ENCODE measurements at places on chromosomes 4 and X.

DNA sequence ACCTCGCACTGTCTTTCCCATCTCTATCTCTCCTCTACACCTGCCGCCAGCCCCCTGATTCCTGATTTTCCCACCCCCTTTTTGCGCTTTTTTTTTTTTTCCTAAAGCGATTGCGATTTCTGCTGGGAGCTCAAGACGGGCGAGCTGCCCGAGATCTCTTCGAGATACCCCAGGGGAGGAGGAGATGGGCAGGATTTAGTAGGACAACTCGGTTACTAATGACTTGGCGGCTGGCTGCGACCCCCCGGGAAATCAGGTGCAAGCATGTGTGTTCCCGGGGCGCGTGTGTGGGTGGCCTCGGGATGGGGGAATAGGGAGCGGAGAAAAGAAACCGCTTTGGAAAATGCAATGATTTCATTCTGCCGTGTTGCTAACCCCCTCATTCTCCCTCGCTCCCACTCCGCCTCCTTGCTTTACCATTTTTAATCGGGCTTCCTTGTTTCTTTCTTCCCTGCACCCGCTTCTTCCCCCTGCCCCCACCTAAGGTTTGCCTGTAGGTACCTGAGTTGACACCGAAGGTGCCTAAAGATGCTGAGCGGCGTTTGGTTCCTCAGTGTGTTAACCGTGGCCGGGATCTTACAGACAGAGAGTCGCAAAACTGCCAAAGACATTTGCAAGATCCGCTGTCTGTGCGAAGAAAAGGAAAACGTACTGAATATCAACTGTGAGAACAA lies 4.4 kb downstream of the SLITRK2 start:
- DNase-seq, result no peak

DNA sequence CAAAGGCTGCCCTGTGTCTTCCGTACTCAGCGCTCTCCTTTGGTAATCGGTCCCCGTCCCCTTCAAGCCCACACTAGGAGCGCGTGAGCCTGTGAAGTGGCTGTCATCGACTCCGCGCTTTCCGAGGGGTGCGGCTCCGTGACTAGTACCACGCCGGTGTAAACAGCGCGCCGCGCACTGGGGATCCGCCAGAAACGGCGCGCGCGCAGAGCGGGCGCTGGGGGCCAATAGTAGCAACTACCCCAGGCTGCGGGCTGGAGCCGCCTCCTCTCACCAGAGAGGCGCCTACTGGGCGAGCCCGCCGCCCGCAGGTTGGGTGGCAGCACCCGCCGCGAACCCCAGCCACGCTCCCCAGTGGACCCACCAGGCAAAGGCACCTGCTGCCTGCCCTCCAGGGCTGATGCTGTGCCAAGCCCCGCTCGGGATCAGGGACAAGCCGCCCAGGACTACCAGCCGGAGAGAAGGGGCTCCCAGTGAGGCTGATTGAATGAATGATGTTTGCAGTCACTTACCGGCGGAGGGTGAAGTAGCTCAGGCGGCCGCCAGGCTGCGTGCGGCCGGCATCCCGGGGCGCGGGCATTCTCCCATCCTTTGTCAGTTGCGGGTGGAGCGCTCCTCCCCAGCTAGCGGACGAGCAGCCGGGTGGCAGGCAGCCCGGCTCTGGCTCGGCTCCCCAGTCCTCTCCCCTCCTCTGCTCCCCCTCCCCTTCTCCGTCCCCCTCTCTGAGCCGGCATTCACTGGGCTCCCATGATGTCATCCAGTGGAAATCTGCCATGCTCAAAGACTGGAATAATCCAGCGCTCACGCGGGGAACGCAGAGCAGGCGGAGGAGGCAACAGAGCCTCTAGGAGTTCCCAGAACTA lies 370.3 kb upstream of the SMIM31 start:
- DNase-seq, result peak; percentile 22

- DNase-seq, result no peak
These were observed 5.0 kb downstream of the GRPEL1 start for GRCh38 chr4:7062816-7063215.

- DNase-seq, result peak; percentile 37
These were observed 119.5 kb upstream of the LIMCH1 start for GRCh38 chr4:41418444-41418843.

GRCh38 chr4:75289914-75290582 lies 224.2 kb downstream of the RCHY1 start:
- DNase-seq, result peak; percentile 7

- DNase-seq, result no peak
These were observed 158.2 kb downstream of the DEFB131A start for GRCh38 chr4:9602389-9602914.

GRCh38 chrX:116667346-116668134 lies 204.8 kb upstream of the CT83 start:
- DNase-seq, result no peak

DNA sequence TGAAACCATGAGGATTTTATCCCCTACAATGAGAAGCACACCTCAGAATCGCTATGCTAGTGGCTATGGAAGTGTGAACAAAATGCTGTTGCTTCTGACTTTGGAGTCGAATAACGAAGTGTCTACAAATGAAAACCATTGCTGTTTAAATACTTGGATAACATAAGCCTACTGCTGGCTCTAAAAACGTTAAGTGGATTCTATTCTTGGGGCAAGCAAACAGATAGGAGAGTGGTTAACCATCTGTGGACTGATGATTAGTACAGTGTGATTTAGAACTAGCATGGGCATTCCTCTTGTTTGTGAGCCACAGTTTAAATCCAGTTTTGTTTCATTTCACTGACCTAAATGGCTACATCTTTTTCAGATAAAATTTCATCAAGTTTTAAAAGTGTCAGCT lies 109.7 kb upstream of the PNPLA4 start:
- DNase-seq, result no peak

GRCh38 chrX:119880552-119881437 lies 9.2 kb downstream of the NDUFA1 start:
- DNase-seq, result peak; percentile 29

DNA sequence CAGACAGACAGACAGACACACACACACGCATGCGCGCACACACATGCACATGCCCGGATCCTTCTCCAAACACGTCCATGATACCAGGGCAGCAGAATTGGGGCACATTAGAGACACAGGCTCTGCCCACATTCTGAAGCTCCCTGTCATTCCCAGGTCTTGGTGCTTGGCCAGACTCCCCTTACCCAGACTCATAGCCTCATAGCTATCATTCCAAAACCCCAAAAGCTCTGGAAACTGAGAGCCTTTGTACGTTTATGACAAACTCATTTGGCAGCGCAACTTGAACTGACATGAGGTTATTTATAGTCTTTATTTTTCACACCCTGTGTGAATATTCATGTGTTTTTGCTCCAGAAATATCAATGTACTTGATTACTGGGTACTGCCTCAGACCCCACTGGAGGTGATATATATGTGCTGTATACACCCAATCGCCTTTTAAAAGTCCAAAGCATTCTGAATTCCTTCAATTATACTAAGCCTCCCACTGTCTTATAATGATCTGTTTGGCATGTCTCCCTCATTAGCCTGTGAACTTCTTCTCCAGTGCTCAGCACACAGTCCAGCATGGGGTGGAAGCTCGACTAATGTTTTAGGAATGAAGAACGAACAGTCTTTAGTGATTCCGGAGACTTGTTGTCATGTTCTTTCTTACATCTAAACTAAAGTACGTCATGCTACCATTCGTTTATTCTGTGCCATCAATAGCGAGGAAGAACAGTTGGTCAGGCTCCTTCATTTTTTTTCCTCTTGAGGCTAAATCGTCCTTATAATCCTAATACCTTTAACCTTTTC lies 45.0 kb downstream of the RTL9 start:
- DNase-seq, result no peak

DNA sequence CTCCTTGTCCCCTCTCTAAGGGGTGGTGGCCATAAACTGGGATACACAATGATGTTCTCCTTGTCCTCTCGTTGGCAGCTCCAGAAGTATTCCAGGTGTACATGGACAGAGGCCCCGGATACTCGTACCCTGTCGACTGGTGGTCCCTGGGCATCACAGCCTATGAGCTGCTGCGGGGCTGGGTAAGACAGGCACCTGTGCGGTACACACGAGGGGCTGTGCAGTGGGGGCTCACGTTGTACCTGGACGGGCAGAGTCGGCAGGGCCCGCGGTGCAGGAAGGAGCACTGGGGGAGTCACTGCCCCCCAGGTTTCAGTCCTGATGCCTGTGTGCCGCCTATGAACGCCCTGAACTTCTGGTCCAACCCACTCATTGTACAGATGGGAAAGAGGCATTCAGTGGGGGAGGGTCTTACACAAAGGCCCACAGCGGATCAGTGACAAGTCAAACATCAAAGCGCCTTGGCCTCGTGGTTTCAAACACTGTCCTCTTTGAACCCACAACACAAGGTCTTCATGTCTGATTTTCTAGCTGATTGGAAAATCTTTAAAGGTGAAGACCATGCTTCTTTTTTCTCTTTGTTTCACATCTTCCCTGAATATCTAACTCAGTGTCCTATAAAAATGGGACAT lies 261.6 kb downstream of the EVC2 start:
- DNase-seq, result no peak

DNA sequence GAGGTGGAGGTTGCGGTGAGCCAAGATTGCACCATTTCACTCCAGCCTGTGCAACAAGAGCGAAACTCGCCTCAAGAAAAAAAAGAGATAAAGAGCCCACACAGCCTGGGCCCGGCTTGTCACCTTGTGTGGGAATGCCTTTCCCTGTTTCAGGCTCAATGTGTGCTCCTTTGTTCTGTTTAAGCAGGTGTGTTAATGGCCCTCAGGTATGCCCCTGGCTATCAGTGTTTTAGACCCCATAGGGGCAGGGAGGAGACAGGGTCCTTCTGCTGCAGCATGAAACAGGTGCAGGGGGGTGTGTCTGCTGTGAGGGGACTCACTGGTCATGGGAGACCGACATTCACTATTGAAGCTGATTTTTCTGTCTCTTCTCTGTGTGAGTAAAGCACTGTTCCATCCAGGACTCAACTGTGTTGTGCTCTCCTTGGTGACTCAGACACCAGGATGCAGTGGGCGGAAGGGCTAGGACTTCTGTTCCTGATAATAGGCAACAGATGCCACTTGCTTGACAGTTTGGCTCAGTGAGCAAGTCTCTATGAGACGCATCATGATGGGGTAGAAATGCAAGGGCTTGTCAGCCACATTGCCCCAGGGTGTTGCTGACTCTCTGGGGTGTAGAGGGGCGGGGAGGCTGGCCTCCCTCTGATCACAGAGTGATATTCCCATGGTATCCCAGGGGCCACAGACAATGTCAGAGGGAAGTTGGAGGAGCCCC lies 15.6 kb upstream of the LAP3 start:
- DNase-seq, result peak; percentile 71

GRCh38 chr4:11116940-11117339 lies 311.8 kb downstream of the HS3ST1 start:
- no peak for DNase-seq

- DNase-seq, result peak; percentile 34
These were observed 8.5 kb downstream of the FRMD7 start for GRCh38 chrX:132119283-132119682.

- DNase-seq, result no peak
These were observed 119.6 kb downstream of the BTC start for GRCh38 chr4:74674750-74675149.

DNA sequence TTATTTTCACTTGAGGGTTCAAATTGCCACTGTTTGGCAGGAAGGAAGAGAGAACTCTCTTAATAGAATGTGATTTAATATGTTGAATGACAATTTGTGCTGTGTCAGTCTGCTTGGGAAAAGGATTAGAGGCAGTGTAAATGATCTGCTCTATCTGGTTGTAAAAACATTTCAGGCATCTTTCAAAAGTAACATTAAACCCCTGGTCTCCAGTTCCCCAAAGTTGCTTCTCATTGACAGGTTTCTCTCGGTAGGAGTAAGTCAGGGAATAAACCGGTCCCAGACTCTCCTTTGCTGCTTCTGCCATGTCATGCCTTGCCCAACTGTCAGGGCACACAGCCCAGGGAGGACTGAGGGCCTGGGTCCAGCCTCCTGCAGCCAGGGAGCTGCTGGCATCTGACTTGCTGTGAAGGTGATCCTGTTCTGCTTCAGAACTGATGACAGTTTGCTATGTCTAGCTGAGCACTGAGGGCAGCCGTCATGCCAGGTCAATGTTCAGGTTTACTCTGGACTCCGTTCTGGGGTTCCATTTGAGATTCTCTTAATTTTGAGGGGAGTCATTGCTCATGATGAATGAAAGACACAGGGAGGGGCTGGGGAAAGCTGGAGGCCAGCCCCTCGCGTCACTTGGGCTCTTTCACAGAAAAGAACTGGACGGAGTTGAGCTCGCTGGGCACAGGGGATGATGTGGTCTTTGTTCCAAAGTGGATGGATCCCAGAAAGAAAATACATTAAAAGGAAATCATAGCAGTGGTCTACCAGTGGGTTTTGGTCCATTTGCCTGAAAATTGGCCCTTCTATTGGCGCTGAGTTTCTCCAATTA lies 312.4 kb downstream of the ARHGAP10 start:
- DNase-seq, result no peak

All from mammary epithelial cell (primary cell).